WTC11 (cell line): ENCODE measurements at places on chromosomes 16 and 17.
A peak's percentile ranks its signal among the peaks of the same experiment; 100 is the strongest.

- DNase-seq = no peak
These were observed 4.0 kb downstream of the UNC13D start for GRCh38 chr17:75839942-75840798.

GRCh38 chr16:85574672-85575475 lies 38.2 kb upstream of the GSE1 start:
- no peak for DNase-seq

- peak; percentile 10 for DNase-seq
These were observed 7.6 kb downstream of the TBX2 start for GRCh38 chr17:61406971-61407911.

GRCh38 chr17:46152423-46152822 lies 40.8 kb downstream of the KANSL1 start:
- no peak for DNase-seq

GRCh38 chr17:29968271-29968670 lies 26.8 kb downstream of the EFCAB5 start:
- DNase-seq = no peak

GRCh38 chr17:10738521-10739258 lies 8.9 kb upstream of the TMEM220 start:
- no peak for DNase-seq

- peak; percentile 61 for DNase-seq
These were observed 13.1 kb upstream of the BRD7 start for GRCh38 chr16:50381679-50382440.

- DNase-seq = no peak
These were observed 85.8 kb upstream of the SEC14L1 start for GRCh38 chr17:77054936-77055335.

GRCh38 chr17:77928519-77929179 lies 29.9 kb upstream of the TNRC6C start:
- no peak for DNase-seq

DNA sequence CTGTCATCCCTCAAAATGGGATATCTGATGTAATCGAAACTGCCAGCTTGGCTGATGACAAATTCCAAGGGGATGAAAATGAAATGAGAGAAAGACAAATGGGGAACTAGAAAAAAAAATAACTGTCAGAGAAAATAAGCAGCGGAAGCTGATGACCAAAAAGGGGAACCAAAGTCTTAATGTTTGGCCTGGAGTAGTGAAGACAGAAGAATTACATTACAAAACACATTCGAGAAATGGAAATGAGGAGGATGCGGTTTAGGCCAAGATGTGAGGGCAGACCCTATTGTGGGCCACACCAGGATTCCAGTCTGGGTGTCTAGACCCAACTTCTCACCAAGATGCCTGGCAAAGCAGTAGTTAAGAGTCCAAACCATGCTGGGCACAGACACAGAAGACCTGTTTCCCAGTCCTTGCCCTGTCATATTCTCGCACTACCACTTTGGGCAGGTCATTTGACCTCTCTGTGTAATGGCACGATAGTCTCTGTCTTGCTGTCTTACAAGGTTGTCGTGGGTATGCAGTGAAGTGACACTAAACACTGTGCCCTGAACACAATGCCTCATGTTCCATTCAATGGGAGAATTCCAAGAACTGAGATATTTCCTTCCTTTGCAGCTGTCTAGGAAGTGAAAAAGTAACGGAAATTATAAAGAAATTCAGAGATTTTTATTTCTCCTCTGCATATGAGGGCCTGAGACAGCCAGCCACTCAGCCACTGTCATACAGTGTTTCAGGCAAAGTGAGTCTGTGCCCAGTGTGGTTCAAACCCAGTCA lies 12.3 kb upstream of the CCL2 start:
- DNase-seq = no peak

GRCh38 chr16:66961065-66961744 lies at the start of gene CES3:
Gene CES3 (plus strand): TSS chr16:66961266. CDS start chr16:66961308, 42 bp downstream.
- DNase-seq = peak; percentile 91

DNA sequence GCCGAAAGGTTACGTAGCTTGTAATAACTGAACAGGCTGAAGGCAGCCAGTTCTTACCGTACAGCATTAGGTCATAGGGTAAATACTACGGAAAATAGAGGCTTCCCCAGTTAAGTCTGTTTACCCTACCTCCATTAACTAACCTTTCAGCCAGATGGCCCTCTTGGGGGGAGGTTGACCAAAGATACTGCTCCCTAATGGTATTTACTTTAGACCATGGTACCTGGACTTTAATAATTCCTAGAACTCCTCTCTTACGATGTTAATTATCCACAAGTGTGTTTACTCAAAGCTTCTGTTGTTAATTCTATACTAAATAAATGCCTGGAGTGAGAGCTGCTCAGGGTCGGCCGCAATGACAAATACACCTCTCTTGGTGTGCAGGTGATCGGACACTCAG lies 9.8 kb upstream of the ADAT1 start:
- DNase-seq = no peak

DNA sequence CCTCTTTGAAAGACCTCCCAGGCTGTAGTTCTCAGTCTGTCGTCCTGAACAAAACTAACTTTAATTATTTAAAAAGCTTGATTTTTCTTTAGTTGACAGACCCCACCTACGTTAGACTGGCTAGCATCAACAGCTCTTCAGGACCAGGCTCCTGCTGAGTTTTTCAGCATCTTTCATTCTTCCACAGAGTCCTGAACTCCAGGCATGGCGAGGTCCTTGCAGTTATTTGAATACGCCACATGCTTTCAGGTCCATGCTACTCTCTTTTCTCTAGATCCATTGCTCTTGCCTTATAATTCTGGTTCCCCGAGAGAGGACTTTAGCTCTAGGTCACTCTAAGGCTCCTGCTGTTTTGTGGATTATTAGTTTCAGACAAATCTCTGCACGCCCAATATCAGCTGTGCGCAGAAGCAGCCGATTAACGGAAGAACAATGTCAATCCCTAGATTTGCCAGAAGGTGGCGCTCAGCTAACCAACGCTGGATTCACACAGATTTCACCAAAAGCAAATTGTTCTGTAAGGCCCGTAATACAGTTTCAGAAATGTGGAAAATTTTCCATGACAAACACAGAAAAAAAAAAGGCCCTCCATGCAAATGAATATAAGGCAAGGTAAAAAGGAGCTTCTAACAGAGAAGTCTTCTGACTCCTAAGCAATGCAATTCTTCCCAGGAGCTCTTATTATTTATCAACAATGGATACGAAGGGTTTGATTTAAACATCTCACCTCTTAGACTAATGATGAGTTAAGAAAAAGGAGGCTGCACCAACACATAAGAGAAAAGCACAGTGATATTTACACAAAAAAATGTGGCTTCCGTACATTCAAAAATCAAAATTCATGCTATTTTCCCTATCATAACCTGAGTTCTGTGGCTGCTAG lies 33.5 kb upstream of the BCO1 start:
- no peak for DNase-seq

GRCh38 chr17:37490022-37490587 lies 414 bp downstream of the DUSP14 start:
- DNase-seq = peak; percentile 74

GRCh38 chr16:26889740-26890139 lies 177.0 kb upstream of the C16orf82 start:
- DNase-seq = no peak

DNA sequence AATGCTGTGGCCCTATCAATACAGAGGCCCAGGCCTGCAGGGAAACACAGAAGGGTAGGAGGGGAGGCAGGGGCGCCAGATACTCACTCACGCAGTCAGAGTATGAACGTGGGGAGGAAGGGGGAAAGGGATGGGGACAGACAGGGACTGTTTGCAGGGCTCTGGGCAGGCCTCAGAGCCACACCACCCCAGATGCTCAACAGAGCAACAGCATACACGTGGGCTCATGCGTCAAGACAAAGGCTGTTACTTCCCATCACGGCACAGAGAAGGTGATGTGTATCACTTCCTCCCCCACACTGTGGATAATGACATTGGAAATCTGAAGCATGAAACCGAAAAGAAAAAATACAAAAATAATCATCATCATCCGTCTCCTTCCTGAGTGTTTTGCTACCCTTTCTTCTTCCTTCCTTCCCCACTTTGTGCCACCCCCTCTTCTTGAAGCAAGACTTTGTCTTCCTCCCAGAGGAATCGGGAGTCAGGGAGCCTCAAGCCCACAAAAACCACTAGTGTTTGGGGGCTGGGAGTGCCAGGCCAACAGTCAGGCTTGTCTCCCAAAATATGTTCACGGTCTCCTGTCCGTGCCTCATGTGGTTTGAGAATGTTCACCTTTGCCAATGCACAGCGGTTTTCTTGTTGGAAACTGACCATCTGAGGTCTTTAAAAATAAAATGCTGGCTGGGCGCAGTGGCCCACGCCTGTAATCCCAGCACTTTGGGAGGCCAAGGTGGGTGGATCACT lies 20.1 kb downstream of the SLC39A11 start:
- DNase-seq = no peak

DNA sequence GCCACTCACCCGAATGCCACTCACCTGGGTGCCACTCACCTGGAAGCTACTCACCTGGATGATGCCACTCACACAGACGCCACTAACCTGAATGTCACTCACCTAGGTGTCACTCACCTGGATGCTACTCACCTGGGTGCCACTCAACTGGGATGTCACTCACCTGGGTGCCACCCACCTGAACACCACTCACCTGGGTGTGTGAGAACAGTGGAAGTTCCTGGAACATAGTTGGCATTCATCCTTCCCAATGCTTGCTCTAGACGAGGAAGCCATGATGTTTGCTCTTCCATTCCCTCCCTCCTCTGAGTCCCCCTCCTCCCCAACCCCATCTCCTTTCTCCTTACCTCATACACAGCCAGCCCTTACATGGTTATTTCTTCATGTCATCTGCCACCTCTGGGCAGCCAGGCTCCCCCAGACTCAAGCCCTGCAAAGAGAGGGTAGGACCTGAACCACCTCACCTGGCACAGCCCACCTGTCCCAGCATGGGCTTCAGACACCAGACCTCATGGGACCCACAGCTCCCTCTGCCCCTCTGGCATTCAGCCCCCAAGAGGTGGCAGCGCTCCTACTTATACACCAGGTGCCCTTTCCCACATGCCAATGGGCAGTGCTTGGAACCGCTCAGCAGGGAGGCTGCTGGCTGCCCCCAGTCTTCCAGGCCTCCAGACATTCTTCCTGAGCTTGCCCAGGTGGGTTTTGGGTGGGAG lies 171.8 kb upstream of the FOXF1 start:
- DNase-seq = no peak

- no peak for DNase-seq
These were observed 4.1 kb downstream of the CCL2 start for GRCh38 chr17:34259146-34259545.

GRCh38 chr17:4087911-4088693 lies 54.7 kb downstream of the ZZEF1 start:
- no peak for DNase-seq

DNA sequence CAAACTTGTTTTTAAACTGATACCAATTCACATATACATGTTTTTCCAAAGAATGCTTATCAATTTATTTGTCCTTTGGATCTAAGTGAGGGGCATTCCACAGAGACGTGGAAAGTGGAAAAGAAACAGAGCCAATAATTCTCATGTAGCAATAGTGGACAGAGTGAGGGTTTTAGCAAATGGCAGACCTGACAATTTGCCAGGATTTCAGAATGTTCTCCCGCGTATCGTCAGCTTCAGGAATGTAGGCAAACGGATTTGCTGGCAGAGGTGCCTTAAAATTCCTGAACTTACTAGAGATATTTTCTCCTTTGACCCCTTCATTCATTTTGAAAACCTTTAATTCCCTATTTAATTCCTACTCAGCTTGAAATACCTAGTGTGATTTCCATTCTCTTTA lies 193.4 kb upstream of the CPHXL start:
- DNase-seq = no peak

GRCh38 chr17:59456428-59456827 lies 109.0 kb upstream of the DHX40 start:
- no peak for DNase-seq

DNA sequence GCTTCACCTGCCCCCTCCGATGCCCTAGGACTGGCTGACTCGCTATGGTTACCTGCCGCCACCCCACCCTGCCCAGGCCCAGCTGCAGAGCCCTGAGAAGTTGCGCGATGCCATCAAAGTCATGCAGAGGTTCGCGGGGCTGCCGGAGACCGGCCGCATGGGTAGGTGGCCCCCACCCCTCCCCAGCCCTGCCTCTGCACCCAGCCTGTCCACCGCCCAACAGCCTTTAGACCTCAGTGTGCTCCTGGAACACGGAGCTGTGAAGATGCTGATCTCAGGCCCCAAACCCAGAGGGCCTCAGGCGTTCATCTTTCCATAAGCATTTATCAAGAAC lies 993 bp downstream of the MMP25 start:
- DNase-seq = no peak

DNA sequence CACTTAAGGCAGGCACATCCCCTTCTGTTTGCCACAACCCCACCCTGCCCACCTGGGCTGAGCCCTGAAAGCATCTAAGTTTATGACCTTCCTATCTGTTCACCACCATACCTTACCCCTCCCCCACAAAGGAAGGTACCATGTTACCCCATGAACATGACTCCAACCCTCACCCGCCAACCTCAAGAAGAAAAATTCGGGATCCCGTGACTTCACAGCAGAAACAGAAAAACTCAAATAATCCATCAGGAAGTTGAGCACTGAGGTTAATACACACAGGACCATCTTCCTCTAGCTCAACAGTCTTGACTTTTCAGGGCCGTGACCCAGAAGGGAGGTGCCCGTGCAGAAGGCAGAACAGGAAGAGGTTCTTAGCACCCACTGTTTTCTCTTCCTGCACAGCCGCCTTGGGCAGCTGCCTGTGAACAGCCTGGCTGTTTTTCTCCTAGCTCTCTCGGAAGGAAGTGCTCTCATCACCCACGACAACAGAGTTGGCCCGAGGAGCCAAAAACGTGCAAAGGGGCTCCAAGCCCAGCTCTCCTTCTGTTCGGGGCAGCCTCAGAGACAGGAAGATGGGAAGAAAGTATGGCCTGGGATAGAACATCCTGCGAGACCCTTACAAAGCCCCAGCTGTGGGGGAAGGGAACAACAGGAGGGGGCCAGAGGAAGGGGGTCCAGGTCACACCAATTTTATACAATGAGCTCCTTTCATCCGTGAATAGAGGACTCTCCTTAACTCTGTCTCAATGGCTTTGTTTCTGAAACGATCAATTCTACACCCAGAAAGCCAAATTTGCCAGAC lies 101.1 kb downstream of the XYLT1 start:
- DNase-seq = no peak

DNA sequence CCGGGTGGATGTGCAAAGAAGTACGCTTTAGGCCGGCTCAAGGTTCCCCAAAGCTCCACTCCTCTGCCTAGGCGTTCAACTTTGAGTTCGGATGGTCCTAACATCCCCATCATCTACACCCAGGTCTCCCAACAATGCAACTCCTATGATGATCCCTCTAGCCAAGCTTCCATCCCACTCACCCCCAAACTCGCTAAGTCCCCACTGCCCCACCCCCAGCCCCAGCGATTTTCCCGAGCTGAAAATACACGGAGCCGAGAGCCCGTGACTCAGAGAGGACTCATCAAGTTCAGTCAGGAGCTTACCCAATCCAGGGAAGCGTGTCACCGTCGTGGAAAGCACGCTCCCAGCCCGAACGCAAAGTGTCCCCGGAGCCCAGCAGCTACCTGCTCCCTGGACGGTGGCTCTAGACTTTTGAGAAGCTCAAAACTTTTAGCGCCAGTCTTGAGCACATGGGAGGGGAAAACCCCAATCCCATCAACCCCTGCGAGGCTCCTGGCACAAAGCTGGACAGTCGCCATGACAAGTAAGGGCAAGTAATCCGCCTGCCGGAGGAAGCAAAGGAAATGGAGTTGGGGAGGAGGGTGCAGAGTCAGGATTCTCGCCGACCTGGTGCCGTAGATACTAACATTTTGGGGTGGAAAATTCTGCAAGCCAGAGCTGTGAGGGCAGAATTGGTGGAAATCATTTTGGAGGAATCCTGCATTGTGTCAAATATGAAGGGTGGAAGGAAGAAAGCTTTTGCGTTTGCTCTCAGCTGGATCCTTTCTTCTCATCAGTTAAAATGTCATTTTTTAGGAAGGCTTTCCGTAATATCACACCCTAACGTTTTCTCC lies at the start of gene TP53:
TP53 (minus strand) TSS at position 419 of the 836 bp plus-strand sequence. CDS start 10,896 bp downstream, outside the sequence.
- DNase-seq = peak; percentile 89

- DNase-seq = no peak
These were observed 327.9 kb downstream of the SLC39A11 start for GRCh38 chr17:72764632-72765041.
